ENCODE measurements at places on chromosomes 4 and X.

- no peak for DNase-seq
These were observed 1508.9 kb downstream of the STIM2 start for GRCh38 chr4:28369499-28369898.

GRCh38 chr4:100497791-100498190 is 20.0 kb downstream of the EMCN start:
- DNase-seq, result no peak

DNA sequence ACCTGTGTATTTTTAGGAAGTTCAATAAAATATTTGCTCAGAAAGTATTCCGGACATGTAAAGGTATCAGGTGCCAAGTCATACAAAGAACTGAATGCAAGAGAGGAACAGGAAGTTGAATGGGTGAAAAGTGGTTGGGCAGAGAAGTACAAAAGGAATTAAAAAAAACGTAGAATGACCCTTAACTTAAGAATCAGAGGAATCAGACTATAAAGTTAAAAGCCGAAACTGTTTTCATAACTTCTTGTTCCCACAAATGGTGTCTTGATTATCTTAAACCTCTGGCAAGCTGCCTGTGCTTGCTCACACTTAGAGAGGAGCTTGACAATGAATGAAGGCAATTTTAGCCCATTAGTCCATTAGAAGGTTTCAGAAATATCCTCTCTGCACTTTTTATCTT is 81.6 kb upstream of the HHIP start:
- no peak for DNase-seq

- DNase-seq, result no peak
These were observed 15.4 kb upstream of the PRRG3 start for GRCh38 chrX:151679798-151680402.

DNA sequence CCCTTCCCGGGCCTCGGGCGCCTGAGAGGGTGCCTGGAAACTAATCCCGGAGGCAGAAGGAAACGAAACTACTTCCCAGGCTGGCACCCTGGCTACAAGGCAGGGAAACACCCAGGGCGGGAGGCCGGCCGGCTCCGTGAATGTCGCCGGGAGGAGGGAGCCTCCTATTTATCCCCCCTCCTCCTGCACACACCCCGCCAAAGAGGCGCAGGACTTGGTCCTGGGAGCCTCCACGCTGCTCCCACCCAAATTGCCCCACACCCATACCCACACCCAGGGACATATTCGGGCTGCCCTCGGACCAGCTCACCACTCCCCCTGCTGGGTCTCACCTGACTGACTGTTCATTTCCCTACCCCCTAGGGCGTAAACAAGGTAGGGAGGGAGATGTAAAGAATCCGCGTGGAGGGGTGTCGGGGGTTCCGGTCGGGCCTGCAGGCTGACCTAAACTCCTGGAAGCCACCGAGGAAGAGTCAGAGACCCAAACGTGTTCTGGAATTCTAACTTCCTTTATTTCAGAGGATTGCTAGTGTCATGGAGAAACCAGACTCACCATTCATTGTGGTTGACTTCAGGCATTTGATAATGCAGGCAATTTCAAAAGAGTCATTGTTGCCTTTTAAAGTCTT is at the start of gene BTC:
TSS of gene BTC (minus strand) at position 142 of the 629 bp plus-strand sequence. CDS start 198 bp downstream, outside the sequence.
- DNase-seq, result peak; percentile 78

- DNase-seq, result no peak
These were observed 188.8 kb downstream of the SOWAHB start for GRCh38 chr4:76708971-76709771.

GRCh38 chr4:76704133-76704881 is 193.6 kb downstream of the SOWAHB start:
- no peak for DNase-seq

DNA sequence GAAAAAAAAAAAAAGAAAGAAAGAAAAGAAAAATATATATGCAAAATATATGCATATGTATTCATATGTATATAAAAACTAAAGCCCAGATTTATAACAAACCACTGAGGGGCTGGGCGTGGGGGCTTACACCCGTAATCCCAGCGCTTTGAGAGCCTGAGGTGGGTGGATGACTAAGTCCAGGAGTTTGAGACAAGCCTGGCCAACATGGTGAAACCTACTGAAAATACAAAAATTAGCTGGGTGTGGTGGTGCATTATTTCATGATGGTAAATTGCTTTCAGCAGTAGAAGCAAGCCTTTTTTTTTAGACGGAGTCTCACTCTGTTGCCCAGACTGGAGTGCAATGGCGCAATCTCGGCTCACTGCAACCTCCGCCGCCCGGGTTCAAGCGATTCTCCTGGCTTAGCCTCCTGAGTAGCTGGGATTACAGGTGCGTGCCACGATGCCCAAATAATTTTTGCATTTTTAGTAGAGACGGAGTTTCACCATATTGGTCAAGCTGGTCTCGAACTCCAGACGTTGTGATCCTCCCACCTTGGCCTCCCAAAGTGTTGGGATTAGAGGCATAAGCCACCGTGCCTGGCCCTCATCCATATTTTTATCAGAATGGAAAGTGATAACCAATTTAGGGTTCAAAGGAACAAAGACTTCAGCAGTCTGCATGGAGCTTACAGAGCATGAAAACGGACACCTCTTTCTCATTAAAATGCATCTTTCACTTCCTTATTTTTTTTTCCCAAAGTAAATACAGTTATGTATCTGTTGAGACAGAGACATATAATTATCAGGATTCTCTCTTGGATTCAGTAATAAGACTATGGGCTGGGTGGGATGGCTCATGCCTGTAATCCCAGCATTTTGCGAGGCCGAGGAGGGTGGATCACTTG is 27.7 kb upstream of the MOB1B start:
- DNase-seq, result no peak

DNA sequence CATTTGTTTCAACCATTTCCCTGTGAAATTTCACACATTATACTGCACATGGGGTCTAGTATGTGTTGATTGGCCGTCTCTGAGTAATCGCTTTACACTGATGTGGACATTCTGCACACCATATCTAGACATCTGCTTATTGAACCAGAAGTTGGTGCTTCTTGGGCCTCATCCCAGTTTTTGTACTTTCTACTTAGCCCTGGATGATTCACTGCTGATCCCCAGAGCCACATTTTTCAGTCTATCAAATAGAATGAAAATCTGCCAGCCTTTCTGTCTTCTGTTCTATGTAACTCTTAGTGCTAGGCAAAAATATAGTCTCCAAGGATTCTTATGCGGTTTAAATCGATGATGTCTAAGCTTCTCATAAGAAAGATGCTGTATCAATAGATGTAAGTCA is 40.5 kb upstream of the RELL1 start:
- no peak for DNase-seq

DNA sequence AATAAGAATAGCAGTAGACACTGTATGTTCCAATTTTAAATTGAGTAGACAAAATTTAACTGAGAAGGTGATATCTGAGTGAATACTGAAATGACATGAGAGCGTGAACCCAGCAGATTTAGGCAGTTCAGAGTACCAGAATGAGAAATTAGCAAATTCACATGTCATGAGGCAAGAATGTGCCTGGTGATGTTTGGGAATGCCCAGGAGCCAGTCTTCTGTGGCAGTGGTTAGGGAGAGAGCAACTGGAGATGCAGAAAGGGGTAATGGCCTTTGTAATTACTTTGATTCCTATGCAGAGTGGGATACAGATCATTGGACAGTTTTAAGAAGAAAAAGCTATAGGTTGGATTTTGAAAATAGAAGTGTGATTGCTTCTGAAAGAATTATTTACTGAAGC is 621.9 kb downstream of the TECRL start:
- DNase-seq, result no peak

DNA sequence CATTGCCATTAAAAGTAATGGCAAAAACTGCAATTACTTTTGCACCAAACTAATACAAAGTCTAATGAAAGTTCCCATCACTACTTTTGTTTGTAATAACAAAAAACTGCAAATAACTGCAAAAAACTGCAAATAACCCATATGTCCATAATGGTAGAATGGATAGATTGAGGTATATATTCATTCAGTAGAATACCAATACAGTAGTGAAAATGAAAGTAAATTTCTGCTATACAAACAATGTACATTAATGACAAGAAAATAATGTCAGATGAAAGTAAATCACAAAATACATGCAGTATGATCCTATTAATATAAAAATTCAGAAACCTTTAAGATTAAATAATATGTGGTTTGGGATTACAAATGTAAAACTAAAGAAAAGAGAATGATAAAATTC is 41.3 kb upstream of the CEP135 start:
- no peak for DNase-seq

DNA sequence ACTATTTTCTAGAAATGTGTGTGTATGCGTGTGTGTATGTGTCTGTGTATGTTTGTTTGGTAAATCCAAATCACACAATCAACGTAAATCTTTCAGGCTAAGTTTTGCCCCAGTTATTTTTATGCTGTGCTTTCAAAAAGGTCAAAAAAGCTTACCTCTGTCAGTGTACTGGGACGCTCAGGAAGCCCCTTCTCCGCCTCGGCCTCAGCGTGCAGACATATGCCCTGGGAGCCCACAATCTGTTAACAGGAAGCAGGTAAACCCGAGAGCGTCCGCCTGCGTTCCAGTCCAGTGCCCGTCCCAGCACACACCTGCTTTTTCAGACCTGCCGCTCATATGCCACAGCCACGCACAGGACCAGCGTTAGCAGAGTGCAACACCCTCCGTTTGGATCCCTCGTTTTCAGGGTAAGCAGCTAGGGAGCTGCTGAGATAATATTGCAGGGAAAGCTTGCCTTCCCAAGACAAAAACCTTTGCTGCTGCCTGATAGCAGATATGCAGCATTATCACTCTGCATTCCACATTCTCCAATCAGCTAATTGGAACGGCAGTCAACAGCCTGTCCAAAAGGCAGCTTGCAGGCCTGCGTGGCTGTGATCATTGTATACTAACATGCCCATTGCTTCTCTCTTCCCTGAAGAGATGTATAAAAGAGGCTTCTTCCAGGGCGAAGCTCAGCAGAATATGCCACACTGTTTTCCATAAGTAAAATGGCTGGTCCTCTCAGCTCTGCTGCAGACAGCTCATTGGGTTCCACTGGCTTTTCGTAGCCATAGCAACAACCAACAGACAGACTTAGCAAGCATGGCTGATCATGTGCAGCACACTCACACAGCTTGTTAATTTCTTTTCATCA is at the start of gene SORBS2:
TSS of gene SORBS2 (minus strand) at position 686 of the 856 bp plus-strand sequence. CDS start 121,623 bp downstream, outside the sequence.
- peak; percentile 73 for DNase-seq

DNA sequence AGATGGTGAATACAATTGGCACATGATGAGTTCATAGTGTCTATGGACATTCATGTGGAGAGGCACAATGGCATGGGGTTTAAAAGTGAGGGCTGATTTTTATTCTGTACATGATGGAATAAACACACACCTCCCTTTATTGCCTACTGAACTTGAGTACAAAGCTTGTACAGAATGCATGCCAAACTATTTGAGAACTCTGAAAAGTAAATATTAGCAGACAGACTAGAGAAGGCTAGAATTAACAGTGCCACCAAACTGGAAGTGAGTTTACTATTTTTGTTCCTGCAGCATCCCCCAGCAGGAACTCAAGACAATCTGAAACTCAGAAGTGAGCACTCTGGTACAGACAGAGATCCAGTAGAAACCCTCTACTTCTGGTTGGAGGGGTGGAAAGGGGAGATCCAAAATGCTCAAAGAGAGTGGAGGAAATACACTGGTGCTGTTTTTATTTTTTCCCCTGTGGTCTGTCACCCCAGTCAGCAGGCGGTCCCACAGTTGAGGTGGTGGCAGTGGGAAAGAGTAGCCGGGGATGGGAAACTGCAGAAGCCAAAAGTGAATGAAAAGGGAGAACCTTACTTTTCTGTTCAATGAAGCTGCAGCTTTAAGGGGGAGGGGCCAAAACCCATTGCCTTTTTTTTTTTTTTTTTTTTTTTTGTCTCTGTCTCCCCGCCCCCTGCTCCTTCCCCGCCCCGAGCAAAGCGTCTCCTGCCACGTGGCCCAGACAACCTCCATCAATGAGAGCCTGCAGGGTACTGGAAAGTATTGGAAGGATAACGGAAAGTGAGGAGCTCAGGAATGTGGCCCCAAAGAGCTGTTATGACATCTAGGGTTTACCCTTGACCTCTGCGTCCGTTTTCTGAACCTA is 20.5 kb downstream of the AKAP4 start:
- DNase-seq, result no peak

DNA sequence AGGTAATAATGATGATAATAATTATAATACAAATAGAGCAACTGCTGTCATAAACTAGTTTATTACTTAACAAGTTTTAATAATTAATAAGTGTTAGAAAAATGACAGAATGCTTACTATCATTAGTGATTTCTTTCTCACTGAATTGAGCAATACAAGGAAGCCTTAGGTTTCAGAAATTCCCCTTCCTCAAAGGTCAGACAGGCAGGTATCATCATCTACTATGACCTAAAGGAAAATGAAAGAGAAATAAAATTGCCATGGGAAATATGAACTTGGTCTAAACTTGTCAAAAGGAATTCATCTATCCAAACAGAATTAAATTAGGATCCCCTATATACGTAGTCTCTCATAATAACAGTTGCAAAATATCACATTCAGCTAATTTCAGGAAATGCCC is 56.3 kb upstream of the SLC7A11 start:
- no peak for DNase-seq

GRCh38 chr4:73593631-73594241 is 26.5 kb downstream of the RASSF6 start:
- no peak for DNase-seq

DNA sequence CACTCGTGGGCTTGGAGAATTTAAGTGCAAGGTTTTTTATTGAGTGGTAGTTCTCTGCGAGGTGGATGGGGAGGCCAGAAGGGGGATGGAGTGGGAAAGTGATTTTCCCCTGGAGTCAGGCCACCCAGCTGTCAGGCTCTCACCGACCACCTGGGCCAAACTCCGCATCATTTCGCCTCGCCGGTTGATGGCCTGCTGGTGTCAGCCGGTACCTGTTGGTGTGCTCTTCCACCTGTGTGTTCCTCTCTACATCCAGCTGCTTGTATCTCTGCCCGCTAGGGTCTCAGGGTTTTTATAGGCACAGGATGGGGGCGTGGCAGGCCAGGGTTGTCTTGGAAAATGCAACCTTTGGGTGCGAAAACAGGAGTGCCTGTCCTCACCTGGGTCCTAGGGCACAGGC is 200.9 kb downstream of the DACH2 start:
- no peak for DNase-seq

DNA sequence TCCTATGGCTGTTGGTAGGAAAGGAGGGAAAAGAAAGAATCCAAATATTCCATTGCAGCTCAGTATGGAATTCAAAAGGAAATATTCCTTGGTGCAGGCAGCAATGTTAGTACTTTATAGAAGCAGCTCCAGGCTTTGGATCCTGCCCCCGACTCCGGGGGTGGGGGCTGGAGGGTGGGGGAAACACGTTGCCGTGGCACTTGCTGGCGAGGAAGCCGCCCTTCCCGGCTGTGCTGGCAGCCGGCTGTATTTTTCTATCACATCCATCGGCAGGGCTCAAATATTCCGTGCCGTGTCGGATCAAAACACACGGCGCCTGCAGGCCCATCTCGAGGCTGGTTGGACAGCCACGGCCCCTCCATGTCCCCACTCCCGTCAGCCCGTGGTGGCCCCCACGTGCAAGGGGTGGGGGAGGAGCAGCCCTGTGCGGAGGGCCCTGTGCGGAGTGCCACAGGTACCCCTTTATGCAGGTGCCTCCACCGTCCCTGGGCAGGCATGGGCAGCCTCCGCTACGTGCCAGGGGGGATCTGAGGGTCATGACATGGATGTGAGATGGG is 5.8 kb downstream of the ADRA2C start:
- DNase-seq, result no peak
